ENCODE measurements at places on chromosomes 4 and X. TPM values are rescaled to one million over a fixed set of nuclear protein-coding genes. Genes with fewer than 3 reads are reported as not detected.

DNA sequence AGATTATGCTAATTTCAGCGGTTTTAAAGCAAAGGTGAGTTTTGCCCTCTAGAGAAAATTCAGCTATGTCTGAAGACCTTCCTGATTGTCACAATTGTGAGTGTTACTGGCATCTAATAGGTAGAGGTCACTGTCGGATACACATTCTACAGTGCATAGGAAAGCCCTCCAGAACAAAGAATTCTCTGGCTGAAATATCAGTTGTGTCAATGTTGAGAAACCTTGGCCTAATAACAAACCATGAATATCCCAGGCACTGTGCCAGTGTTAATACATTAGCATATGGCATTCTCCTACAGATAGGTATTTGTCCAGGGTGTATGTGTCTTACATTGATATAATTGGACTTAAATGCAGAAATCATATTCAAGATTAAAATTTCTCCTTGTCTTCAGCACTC is 294.3 kb downstream of the FSTL5 start:
- DNase-seq = no peak
- H3K27me3 ChIP-seq = no peaks in the 10 kb centered on the region
- no peak overlapping the region for H3K27ac ChIP-seq

- no peaks in the 10 kb centered on the region for H3K27me3 ChIP-seq
- H3K4me3 ChIP-seq = no peak overlapping the region
- DNase-seq = no peak
- H3K36me3 ChIP-seq = no peaks in the 10 kb centered on the region
- no peaks in the 10 kb centered on the region for H3K4me1 ChIP-seq
These were observed 451.2 kb downstream of the FAT4 start for GRCh38 chr4:125765941-125766340.

DNA sequence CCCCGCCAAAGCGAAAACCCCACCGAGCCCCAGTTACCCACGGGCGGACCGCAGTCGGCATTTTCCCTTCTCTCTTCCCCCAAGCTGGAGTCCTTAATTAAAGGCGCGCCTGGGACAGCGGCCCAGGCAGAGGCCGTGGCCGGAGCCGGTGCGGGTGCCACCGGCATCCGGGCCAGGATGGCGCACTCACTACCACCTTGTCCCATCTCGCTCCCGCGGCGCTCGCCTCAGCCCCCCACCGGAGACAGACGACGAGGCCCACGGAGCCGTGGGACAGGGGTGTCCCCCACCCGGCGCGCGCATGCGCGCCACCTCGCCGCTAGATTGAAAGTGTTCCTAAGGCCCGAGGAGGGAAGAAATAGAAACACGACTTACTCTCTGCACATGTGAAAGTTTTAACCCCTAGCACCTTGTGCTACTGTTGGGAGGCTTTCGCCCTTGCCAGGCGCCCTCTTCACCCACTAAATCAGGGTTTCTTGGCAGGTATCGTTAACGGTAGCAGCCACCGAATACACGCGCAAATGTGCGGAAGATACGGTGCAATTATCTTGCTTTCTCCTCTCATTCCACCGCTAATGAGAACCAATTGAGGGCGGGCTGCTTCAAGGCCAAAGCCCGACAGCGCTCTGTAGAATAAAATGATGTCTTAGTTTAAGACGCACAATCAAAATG is 64.3 kb upstream of the CCDC160 start:
- H3K4me1 ChIP-seq = peaks cover 2% of the 10 kb centered on the region
- peak overlapping the region; percentile 55 for H3K4me3 ChIP-seq
- H3K36me3 ChIP-seq = no peaks in the 10 kb centered on the region
- peaks cover 11% of the 10 kb centered on the region for H3K27me3 ChIP-seq

DNA sequence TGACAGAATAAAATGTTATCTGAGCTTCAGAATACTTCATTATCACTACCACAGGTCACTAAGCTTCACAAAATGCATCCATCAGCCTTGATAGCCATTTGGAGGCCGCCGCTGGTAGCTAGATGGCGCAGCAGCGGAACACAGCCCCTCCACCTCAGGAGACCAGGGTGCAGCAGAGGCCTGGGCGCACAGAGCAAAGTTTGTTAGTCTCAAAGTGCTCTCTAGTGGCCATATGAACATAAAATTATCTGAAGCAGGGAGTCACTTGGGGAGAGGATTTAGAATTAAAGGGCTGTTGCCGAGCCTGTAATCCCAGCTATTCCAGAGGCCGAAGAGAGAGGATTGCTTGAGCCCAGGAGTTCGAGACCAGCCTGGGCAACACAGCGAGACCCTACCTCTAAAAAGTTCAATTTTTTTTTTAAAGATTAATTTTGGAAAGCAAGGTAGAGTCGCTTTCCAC is 8.1 kb upstream of the DCTD start:
- no peak overlapping the region for H3K4me3 ChIP-seq
- DNase-seq = peak; percentile 75
- peaks cover 18% of the 10 kb centered on the region for H3K4me1 ChIP-seq
- no peaks in the 10 kb centered on the region for H3K27me3 ChIP-seq
- H3K27ac ChIP-seq = no peak overlapping the region

Gene RTL3
- 1.7 TPM for total RNA-seq

DNA sequence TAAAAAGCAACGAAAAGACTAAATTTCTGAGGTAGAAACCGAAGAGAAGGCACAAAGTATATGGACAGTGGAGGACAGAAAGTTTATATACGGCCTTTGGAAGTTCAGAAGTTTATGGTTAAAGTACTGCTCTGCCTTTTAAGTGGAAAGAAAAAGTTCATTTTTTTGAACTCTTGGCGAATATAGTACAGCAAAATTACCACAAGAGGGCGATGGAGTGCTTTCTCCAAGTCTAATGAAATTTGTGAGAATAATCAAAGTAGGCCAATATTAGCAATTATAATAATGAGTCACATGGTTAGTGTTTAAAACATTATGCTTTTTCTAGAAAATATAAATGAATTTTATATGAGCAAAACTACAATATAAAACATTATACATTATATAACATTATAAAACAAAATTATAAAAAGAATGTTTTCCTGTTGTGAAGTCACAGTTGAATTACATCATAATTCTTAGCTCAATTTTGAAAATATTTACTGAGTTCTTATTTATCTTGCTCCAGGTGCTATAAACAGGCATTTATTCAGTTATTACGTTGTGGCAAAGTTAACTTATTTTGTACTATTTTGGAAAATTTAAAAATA is 136.2 kb upstream of the BMPR1B start:
- no peak for DNase-seq
- H3K4me3 ChIP-seq = no peak overlapping the region
- H3K4me1 ChIP-seq = no peaks in the 10 kb centered on the region
- peaks cover 29% of the 10 kb centered on the region for H3K36me3 ChIP-seq
- H3K27ac ChIP-seq = no peak overlapping the region

Gene LINC00632
- 318 TPM for total RNA-seq

- no peak overlapping the region for H3K4me3 ChIP-seq
- no peaks in the 10 kb centered on the region for H3K36me3 ChIP-seq
- peaks cover 5% of the 10 kb centered on the region for H3K27me3 ChIP-seq
- no peak for DNase-seq
These were observed 24.3 kb downstream of the SMIM20 start for GRCh38 chr4:25938366-25938765.

Gene CCNA2
- 6.2 TPM for total RNA-seq

Gene RIBC1
- total RNA-seq = 0.34 TPM

DNA sequence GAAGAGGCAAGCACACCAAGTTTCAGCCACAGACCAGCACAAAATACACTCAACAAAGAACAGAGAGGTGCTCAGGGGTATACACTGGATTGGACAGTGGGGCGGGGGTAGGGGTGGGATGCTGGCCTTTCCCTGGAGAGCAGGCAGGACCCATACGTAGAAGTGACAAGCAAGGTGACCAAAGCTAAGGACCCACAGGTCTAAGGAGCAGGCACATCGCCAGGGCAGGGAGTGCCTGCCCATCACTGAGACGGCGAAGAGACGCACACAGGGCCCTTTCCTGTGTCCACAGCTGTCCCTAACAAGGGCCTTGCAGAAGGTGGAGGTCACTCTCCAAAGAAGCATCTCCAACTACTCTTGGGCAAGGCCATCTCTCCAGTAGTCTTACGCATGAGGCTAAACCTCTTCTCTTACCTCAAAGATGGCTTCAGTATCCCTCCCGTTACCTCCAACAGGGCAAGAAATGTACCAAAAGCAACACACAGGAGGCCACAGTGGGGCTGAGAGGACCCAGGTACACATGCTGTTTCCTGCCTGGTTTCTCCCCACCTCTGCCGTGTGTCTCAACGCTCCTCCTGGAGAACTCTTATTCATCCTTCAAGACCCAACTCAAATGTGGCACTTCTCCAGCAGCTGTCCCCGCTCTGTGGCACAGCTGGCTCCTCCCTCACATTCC is 6.5 kb downstream of the WDR1 start:
- DNase-seq = no peak
- H3K27ac ChIP-seq = peak overlapping the region; percentile 55
- peaks cover 80% of the 10 kb centered on the region for H3K4me1 ChIP-seq

Gene HAND2
- not detected for total RNA-seq

Gene GPR82
- not detected for total RNA-seq

Gene KLHL4
- 19.8 TPM for total RNA-seq

Gene SPANXA1
- not detected for total RNA-seq

GRCh38 chr4:88014386-88014905 is 7.0 kb downstream of the PKD2 start:
- H3K36me3 ChIP-seq = no peaks in the 10 kb centered on the region
- H3K27me3 ChIP-seq = no peaks in the 10 kb centered on the region
- no peak overlapping the region for H3K4me3 ChIP-seq
- H3K4me1 ChIP-seq = peaks cover 34% of the 10 kb centered on the region
- no peak for DNase-seq

- no peak for DNase-seq
- H3K36me3 ChIP-seq = no peaks in the 10 kb centered on the region
- H3K27me3 ChIP-seq = no peaks in the 10 kb centered on the region
- H3K27ac ChIP-seq = no peak overlapping the region
- no peak overlapping the region for H3K4me3 ChIP-seq
These were observed 558.5 kb upstream of the DIAPH2 start for GRCh38 chrX:96126182-96126581.

Gene KCNIP4
- total RNA-seq = 0.26 TPM

GRCh38 chr4:172125443-172125842 is 312.2 kb downstream of the GALNTL6 start:
- H3K36me3 ChIP-seq = no peaks in the 10 kb centered on the region
- no peak overlapping the region for H3K27ac ChIP-seq
- no peak overlapping the region for H3K4me3 ChIP-seq
- H3K27me3 ChIP-seq = no peaks in the 10 kb centered on the region
- no peaks in the 10 kb centered on the region for H3K4me1 ChIP-seq
- DNase-seq = no peak

Gene NUDT10
- total RNA-seq = 6.6 TPM

Gene ASB11
- not detected for total RNA-seq

- no peak overlapping the region for H3K4me3 ChIP-seq
- H3K4me1 ChIP-seq = no peaks in the 10 kb centered on the region
- H3K36me3 ChIP-seq = no peaks in the 10 kb centered on the region
- DNase-seq = no peak
- no peaks in the 10 kb centered on the region for H3K27me3 ChIP-seq
These were observed 73.0 kb upstream of the KLHL13 start for GRCh38 chrX:118189628-118190027.

DNA sequence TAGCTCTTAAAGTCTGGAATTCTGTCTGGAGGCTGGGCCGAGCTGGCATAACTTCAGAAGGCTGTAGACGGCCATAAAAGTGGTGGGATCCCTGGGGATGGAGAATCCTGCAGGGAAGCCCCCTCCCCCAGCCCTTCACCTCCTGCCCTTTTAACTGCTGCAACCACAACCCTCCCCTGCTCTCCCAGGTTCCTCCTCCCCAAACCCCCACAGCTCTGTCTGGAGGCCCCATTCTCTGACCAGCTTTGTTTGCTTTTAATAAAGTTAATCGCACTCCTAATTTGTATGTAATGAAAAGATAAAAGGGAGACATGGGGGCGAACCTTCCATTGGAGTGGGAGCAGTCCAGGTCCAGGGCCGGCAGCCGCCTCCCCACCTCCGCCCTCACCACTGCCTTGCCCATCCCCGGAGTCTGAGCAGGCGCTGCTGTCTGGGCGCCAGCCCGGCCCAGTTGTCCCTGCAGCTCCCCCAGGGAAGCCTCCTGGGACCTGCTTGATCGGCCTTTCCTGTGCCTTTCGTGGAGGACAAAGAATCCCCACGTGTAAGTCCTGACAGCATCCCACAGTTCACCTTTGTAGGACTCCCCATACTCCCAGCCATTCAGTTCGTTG is 84.3 kb downstream of the PJA1 start:
- no peak for DNase-seq
- no peak overlapping the region for H3K27ac ChIP-seq
- no peaks in the 10 kb centered on the region for H3K27me3 ChIP-seq
- H3K36me3 ChIP-seq = no peaks in the 10 kb centered on the region
- no peak overlapping the region for H3K4me3 ChIP-seq

- no peaks in the 10 kb centered on the region for H3K36me3 ChIP-seq
- H3K27ac ChIP-seq = no peak overlapping the region
- H3K27me3 ChIP-seq = no peaks in the 10 kb centered on the region
- no peaks in the 10 kb centered on the region for H3K4me1 ChIP-seq
- H3K4me3 ChIP-seq = no peak overlapping the region
- peak; percentile 93 for DNase-seq
These were observed 315.2 kb upstream of the SLIT2 start for GRCh38 chr4:19936476-19936875.

DNA sequence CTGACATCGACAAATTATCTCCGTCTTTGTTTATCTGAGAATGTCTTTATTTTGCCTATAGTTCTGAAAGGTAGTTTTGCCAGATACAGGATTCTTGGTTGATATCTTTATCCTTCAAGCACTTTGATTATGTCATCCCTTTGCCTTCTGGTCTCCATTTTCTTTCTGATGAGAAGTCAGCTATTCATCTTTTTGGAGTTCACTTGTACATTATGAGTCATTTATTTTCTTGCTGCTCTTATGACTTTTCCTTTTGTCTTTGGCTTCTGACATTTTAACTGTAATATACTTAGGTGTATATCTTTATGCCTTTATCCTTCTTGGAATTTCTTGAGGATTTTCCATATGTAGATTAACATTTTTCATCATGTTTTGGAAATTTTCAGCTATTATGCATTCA is 51.4 kb downstream of the SHROOM4 start:
- no peaks in the 10 kb centered on the region for H3K4me1 ChIP-seq
- no peaks in the 10 kb centered on the region for H3K27me3 ChIP-seq
- H3K27ac ChIP-seq = no peak overlapping the region
- DNase-seq = peak; percentile 14

DNA sequence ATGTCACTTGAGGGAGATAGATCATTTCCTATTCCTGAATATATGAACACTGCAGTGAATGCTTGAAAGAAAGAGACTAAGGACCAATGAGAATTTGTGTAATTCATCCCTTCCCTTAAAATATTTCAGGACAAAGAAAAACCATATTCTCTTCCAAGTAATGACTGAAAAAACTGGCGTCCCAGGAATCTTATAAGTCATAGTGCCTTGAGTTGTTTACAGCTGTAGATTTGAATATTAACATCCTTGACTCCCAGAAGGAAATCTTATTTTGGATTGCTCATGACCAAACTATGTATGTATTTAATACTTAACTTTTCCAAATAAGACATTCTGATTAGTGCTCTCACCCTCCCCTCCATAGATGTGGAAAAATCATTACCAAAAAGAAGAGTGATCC is 55.5 kb downstream of the CLDN22 start:
- peaks cover 3% of the 10 kb centered on the region for H3K4me1 ChIP-seq
- H3K27ac ChIP-seq = no peak overlapping the region
- no peaks in the 10 kb centered on the region for H3K27me3 ChIP-seq
- H3K4me3 ChIP-seq = no peak overlapping the region
- peak; percentile 62 for DNase-seq
